ENCODE measurements at places on chromosomes 6 and 20.

DNA sequence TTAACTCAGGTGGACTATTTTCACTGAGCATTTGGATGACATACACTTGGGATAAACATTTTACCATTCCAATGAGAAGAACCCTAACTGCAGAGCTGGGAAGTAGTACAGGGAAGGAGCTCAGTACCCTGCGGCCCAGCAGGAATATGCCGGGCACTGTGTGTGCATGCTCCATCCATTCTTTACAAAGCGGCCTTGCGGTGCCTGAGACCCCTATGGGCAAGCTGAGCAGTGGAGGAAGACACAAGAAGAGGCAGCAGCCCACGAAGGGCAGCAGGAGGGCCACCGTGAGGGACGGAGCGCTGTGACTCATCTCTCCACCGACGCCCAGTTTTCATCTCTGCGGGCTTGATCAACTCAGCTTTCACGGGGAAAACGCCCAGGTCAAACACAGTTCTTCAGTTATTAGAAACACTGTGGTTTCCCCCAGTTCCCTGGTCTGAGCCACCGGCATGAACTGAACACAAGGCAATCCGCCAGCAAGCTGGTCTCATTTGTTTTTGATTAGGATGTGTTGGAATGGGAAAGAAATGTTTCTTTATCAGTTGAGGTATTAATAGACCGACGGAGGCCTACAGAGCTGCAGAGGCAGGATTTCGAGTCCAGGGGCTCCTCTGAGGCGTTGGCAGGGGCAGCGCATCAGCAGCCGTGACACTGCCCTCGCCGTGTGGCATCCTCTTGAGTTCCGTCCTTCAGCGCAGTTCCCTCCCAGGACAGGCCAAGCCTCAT lies 44.9 kb downstream of the IRF4 start:
- no peak for DNase-seq

DNA sequence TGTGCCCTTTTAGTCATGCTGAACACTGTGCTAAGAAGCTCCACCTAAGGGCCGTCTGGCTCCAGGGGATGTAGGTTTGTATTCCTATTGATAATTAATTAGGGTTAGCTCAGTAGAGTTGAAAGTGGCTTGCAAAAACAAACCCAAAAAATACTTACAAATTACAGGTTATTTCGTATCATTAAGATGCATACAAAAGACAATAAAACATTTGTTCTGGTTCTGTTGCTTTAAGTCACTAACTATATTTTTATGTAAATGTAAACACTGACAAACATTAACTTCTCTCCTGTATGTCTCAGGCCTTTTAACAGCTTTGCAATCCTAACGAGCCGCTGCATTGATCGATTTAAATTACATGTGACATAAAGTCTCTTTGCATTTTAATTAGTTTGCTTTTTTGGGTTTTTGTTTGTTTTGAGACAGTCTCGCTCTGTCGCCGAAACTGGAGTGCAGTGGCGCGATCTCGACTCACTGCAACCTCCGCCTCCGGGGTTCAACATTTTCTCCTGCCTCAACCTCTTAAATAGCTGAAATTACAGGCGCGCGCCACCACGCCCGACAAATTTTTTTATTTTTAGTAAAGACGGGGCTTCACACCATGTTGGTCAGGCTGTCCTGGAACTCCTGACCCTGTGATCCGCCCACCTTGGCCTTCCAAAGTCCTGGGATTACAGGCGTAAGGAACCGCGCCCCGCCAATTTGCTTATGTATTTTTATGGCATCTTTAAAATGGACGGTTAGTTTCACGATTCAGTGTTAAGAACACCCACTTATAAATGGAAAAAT lies 110.9 kb downstream of the HFE start:
- DNase-seq: peak; percentile 56

- DNase-seq: peak; percentile 4
Measured at GRCh38 chr20:24762371-24762770, 186.7 kb upstream of the CST7 start.

DNA sequence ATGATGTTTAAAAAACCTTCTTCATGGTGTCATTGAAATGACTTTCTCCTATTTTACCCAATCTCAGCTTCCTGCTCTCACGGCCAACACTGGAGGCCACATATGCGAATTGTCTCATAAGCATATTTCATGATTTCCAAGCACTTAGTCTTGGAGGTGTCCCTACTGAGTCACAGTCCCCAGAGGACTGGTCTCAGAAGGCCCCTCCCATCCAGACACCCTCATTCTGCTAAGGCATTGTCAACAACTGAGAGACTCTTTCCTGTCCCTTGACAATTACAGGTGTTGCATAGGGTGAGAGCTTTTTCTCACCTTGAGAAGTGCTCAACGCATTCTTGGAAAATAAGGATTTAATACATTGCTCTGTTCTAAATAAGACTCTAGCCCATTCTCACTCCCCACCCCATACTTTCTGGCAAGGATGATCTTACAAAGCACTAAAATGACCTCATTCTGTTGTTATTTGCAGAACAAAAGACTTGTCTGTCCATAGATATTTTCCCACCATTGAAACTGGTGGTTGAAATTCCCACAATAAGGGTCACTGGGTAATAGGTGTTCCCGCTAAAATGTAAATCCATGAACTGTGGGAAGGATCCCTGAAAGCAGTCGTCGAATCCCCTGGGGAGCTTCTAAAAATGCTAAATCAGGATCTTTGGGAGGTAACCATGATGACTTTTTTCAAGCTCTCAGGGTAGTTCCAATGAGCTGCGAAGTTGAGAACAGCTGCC lies 32.3 kb upstream of the SLC22A23 start:
- no peak for DNase-seq

- no peak for DNase-seq
Measured at GRCh38 chr20:63538204-63539091, 1.3 kb upstream of the PTK6 start.

- DNase-seq: no peak
Measured at GRCh38 chr20:31764641-31765305, 25.7 kb downstream of the TPX2 start.

DNA sequence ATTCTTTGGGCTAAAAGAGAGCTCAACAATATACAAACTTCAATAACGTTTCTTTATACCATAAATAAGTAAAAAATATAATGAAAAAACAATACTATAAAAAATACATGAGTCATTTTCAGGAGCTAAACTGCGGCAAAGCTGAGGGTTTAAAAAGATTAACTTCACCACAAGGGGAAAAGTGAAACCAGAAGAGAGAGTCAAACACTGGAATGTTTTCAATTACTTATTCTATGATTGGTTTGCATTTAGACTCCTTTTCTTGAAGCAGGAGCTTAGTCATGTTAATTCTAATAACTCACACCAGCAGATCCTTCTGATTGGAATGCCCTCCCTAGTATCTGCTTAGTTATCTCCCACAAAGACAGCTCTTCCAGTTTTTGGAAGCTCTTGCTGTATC lies 627.3 kb downstream of the UTRN start:
- no peak for DNase-seq

GRCh38 chr20:53905019-53905819 lies 165.2 kb downstream of the BCAS1 start:
- DNase-seq: no peak

GRCh38 chr6:68238097-68238601 lies 396.9 kb upstream of the ADGRB3 start:
- DNase-seq: no peak

GRCh38 chr20:19880256-19881079 lies 122.4 kb downstream of the RIN2 start:
- no peak for DNase-seq

DNA sequence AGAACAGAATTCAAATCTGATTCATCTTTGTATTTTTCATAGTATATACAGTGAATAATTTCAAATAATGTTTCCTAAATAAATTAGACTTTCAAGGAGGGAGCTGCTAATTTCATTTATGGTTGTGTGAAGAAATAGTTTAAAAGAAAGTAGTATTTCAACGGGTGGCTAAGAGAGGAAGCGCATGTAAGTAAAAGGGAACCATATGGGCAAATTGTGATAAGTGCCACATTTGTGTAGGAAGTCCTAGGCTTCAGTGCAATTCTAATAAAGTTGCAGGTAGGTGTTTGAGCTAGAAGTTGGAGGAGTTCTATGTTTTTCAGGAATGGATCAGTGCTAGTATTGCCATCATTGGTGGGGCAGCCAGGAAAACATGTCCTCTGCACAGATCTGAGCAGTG lies 178.8 kb upstream of the PRDM1 start:
- DNase-seq: no peak

DNA sequence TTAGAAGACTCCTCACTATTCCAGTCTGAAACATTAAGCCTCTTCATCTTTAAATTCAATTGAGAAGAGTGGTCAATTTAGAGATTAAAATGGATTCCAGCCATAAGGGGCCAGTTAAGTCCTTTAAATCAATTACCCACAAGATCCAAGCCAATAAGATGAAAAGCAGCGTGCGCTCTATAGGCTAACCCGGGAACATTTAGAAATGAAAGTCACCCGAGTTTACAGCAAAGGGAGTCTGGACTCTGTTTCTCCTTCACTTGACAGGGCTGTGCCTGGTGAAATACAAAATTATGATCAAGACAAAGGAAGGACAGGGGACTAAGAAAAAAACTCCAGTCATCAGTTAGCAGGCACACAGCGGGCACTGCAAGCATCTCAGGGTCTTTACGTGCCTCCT lies 393.7 kb downstream of the QKI start:
- no peak for DNase-seq

- DNase-seq: no peak
Measured at GRCh38 chr20:43492101-43492500, 15.4 kb upstream of the L3MBTL1 start.

DNA sequence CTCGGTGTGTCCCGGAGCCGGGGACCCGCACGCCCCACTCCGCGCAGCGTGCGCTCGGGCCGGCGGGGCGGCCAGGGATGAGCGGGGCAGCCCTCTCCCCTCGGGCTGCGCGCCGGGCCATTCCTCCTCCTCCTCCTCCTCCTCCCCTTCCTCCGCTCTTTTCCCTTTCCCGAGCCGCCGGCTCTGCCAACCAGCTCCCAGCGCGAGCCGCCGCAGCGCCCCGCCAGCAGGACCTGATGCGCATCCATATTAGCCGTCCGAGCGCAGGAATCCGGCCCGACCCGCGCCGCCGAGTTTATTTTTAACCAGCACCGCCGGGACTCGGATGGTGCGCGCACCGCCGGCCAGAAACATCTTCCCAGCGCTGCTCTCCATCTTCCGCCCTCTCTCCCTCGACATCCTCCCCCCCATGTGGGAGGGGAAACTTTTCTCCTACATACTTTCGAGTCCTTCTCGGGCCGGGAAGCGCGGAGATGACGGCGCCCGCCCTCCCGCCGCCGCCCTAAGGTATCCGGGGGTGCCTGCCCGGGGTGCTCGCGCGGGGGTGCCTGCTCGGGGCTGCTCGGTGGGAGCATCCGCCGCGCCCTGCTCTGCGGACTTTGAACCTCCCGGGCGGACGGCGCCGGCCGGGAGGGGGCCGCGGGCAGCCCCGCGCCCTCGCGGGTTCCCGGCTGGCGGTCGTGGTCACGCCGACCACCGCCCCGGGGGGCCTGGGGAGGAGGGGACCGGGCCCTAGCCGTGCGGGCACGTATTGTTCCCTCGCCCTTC lies 619 bp downstream of the RREB1 start:
- DNase-seq: peak; percentile 62

- no peak for DNase-seq
Measured at GRCh38 chr20:52847731-52848359, 124.3 kb upstream of the TSHZ2 start.

- no peak for DNase-seq
Measured at GRCh38 chr6:113616701-113617274, 240.4 kb upstream of the MARCKS start.

GRCh38 chr6:1575210-1576041 lies 34.3 kb upstream of the FOXC1 start:
- no peak for DNase-seq

DNA sequence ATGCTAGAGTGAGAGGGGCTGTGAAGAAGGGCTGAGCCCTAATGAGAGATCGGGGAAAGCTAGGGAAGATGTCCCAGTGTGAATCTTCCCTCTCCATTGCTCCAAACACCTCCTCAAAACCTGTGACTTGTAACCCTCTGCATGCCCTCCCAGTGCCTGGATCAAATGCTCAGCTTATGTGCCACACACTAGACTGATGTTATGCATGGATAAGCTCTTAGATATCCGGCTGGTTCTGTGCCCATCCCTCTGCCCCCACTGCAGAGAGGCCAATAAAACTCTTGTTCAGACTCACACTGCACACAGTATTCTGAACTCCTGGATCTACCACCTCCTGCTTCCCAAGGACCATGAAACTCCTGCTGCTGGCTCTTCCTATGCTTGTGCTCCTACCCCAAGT lies at the start of gene DEFB118:
Gene DEFB118 (plus strand): TSS at position 301 of the 400 bp plus-strand sequence. CDS start 50 bp downstream, at position 351.
- DNase-seq: no peak

- no peak for DNase-seq
Measured at GRCh38 chr20:1633535-1633934, 13.7 kb upstream of the SIRPB1 start.

GRCh38 chr20:8470156-8470555 lies 338.1 kb downstream of the PLCB1 start:
- DNase-seq: no peak

- DNase-seq: no peak
Measured at GRCh38 chr6:169906688-169907418, 155.4 kb downstream of the ERMARD start.

GRCh38 chr6:33700391-33701050 lies 11.0 kb downstream of the UQCC2 start:
- DNase-seq: peak; percentile 93

- DNase-seq: no peak
Measured at GRCh38 chr6:129615020-129615419, 95.0 kb downstream of the ARHGAP18 start.

DNA sequence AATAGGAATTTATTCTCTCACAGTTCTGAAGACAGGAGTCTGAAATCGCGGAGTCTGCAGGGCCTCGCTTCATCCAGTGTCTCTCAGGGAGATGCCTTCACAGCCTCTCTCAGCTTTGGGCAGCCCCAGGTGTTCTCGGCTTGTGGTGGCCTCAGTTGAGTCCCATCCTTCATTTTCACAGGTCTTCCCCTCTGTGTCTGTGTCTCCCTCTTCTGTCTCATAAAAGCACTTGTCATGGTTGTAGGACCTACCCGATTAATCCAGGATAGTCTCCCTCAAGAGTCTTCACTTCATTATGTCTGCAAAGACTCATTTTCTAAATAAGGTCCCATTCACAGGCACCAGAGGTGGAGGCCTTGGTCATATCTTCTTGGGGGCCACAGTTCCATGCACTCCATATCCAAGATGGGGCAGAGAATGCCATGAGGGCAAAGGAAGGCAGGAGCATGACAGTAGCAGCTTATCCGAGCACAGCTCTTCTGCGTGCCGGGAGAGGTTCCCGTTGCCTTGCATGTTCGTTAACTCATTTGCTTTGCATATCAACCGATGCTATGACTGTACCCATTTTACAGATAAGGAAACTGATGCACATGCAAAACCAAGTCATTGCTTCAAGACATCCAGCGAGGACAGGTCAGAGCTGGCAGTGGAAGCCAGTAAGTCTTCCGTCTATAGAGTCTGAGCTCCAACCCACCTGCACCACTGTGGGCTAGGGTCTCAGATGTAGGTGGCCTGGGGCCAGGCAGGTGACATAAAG lies 363.8 kb upstream of the SULF2 start:
- no peak for DNase-seq

DNA sequence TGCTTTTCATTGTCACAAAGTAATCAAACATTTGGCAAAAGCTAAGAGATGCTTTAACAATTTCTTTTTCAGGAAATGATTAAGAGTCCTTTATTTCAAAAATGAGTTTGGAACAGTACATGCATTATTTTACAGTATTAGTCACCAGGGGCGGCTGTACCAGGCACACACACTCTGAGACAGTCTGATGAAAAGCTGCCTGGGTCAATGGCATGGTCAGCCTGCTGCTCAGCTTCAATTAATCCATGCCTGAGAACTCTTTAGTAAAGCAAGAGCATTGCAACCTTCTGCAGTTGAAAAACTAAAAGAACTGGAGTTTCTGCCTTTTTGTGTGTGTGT lies 105.5 kb downstream of the TULP4 start:
- DNase-seq: no peak

GRCh38 chr6:169714178-169714577 lies 10.1 kb downstream of the PHF10 start:
- DNase-seq: no peak

Data from H9 (cell line).